ENCODE measurements at places on chromosomes 7 and 10. TPM values are rescaled to one million over a fixed set of nuclear protein-coding genes. Genes with fewer than 3 reads are reported as not detected.

Gene GPR15LG
- polyA plus RNA-seq: not detected

Gene NKX2-3
- not detected for polyA plus RNA-seq

Gene HYAL4
- not detected for polyA plus RNA-seq

Gene TUBAL3
- polyA plus RNA-seq: not detected

Gene KLLN
- 1.4 TPM for polyA plus RNA-seq
